CD4-positive, alpha-beta memory T cell (primary cell): ENCODE measurements at places on chromosomes 11 and 22.

DNA sequence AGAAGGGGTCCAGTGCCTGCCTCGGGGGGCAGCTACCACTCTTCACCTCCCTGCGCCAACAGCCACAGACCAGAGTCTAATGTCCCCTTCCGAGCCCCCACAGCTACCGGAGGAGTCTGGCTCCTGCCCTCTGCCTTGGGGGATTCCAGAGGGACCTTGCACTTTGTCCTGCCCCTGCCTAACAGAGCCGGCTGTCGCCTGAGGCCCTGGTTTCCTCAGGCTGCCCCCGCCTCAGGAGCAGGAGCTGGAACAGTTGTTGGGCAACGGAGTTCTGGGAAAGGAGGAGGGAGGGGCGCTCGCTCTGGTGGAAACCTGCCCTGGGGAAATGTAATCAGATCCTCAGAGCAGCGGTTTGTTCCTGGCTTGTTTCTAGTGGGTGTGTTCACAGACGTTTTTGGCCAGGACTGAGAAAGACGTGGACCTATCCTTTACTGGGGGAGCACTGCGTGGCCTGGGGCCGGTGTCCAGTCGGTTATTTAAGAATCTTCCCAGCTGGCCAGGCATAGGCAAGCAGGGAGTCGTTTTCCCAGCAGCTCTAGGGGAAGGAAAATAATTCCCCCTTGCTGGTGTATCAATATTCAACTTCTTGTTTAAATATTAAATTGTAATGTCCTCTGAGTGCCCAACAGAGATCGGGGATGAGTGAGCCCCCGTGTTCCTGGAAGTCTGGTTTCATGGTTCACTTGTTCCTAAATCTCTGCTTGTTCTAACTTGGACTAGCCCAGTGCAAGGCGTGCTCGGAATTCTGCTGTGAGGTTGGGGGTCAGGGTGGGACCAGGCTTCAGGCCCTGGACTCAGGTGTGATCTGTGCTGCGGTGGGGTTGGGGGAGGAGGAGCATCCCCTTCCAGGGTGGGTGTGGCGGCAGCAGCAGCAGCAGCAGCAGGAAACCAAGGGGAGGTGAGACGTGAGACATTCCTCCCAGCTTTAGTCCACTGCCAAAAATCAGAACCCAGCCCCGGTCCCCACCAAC, 32.1 kb downstream of the A4GALT start:
- no peak overlapping the region for H3K27ac ChIP-seq
- H3K4me1 ChIP-seq, result no peaks in the 10 kb centered on the region
- H3K4me3 ChIP-seq, result no peak overlapping the region
- H3K36me3 ChIP-seq, result no peaks in the 10 kb centered on the region
- no peak for DNase-seq

DNA sequence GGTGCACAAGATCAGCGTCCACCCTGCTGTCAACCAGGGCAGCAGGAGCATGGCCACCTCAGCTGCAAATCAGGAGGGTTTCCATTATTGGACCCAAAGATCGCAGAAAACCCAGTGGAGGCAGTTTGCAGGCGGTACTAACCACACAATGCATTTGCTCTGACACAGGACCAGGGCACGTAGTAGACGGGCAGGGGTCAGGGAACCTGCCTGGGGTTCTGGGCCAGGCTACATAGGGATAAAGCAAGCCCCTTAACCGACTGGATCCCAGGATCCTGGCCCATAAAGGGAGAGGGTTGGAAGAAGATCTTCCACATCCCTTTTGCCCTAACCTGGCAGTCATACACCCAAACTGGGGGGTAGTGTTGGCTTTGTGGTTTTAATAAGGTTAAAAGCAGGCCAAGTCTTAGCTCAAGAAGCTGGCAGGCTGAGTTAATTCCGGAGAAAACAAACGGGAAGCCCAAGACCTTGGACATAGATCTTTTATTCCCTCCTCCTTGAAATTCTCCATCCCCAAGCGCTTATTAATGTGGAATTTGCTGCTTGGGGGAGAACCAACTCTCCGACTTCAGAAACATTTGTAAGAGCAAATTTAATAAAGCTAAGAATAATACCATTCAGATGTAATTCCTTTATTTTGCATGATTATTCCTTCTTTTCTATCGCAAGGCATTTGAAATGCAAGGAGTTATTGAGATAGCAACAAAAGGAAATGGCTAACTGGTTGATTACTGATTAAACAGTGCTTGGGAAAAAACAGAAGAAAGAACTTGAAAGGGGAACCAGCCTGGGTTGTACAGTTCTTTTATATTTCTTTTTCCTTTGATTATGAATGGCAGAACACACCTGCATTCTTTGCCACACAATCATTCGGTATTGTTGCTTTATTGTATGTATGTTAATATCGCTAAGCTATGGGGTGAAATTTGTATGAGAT, 6.3 kb upstream of the ARHGAP8 start:
- no peak overlapping the region for H3K27ac ChIP-seq
- DNase-seq, result no peak
- no peaks in the 10 kb centered on the region for H3K4me1 ChIP-seq
- no peaks in the 10 kb centered on the region for H3K36me3 ChIP-seq
- no peak overlapping the region for H3K4me3 ChIP-seq

DNA sequence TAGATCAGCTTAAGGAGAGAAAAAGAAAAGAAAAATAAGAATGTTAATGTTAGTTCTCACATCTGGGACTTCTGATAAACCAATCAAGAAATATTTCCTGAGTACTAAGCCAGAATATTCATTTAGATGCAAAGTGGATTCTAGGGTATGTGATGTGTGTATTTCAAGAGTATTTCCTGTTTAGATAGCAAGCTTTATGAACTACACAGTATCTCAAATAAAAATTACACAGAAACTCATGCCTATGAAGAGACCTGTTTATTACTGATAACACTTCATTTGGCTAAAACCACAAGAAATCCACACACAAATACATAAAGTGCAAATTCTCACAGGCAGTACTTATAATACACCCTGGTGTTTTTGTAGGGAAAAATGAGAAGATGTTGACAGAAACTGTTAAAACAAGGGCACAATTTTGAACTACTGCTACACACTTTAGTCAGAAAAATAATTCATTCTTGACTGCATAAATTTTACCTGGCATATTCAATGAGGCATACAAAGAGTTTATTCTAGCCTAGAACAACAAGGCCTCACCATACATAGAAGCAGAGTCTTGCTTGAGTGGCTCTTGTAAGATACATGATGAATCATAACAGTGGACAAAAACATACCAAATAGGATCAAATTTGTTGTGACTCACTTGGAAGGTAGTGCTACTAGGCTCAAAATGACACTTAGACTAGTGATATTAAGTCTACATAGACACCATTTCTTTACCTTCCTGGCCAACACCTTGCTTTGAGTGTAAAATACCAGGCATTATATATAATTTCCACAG, 18.8 kb upstream of the P4HA3 start:
- no peak for DNase-seq
- H3K4me3 ChIP-seq, result no peak overlapping the region
- H3K27me3 ChIP-seq, result no peaks in the 10 kb centered on the region
- H3K4me1 ChIP-seq, result no peaks in the 10 kb centered on the region
- no peaks in the 10 kb centered on the region for H3K36me3 ChIP-seq

GRCh38 chr11:19890308-19890707, 177.7 kb downstream of the NAV2 start:
- H3K4me3 ChIP-seq, result no peak overlapping the region
- H3K36me3 ChIP-seq, result no peaks in the 10 kb centered on the region
- no peaks in the 10 kb centered on the region for H3K4me1 ChIP-seq
- no peaks in the 10 kb centered on the region for H3K27me3 ChIP-seq

DNA sequence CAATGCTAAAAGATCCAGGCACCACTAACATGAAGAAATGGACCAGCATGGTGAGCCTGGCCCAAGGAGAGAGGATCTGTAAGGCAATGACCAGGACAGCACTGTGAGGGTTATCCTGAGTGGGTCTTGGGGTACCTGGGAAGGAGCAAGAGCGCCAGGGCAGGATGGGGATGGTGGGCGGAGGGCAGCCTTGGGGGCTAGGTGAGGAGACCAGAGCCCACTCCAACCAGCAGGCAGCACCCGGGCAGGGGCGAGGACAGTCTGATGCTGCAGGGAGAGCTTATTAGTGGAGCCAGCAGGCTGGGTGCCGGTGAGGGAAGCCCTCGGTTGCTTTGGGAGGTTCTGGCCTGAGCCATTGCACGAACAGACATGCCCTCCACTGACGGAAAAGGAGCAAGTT, 10.7 kb upstream of the NAP1L4 start:
- H3K27ac ChIP-seq, result no peak overlapping the region
- H3K4me3 ChIP-seq, result no peak overlapping the region
- no peak for DNase-seq

GRCh38 chr11:47417712-47418111, 8.5 kb downstream of the PSMC3 start:
- no peak for DNase-seq
- H3K4me3 ChIP-seq, result no peak overlapping the region
- H3K27me3 ChIP-seq, result no peaks in the 10 kb centered on the region
- peaks cover 49% of the 10 kb centered on the region for H3K36me3 ChIP-seq
- H3K4me1 ChIP-seq, result no peaks in the 10 kb centered on the region

DNA sequence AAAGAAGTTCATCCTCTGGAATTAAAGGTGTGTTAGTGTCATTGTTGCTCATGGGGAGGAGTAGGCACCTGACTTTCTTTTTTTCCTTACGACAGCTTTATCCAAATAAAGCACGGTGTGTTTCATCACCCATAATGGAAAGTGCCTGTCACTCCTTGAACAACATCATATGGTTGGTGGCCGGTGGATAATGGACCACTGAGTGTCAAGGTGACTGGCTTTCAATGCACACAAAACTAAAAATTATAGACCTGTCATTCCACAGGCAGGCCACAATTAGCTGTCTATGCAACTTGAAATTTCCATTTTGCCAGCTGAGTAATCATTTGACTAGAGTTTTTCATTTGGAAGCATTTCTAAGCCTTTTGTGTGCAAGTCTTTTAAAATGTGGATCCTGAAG, 45.0 kb upstream of the MPPED2 start:
- no peak overlapping the region for H3K27ac ChIP-seq
- no peak overlapping the region for H3K4me3 ChIP-seq
- no peaks in the 10 kb centered on the region for H3K4me1 ChIP-seq

GRCh38 chr22:38139901-38140300, 29.4 kb upstream of the BAIAP2L2 start:
- H3K4me3 ChIP-seq, result no peak overlapping the region
- peaks cover 6% of the 10 kb centered on the region for H3K36me3 ChIP-seq
- no peak for DNase-seq
- no peak overlapping the region for H3K27ac ChIP-seq

GRCh38 chr22:20799449-20799848, 25.5 kb downstream of the SERPIND1 start:
- H3K27me3 ChIP-seq, result no peaks in the 10 kb centered on the region
- H3K36me3 ChIP-seq, result peaks cover 79% of the 10 kb centered on the region
- H3K27ac ChIP-seq, result no peak overlapping the region
- no peak for DNase-seq
- no peaks in the 10 kb centered on the region for H3K4me1 ChIP-seq

- H3K27me3 ChIP-seq, result no peaks in the 10 kb centered on the region
- H3K36me3 ChIP-seq, result peaks cover 13% of the 10 kb centered on the region
- no peaks in the 10 kb centered on the region for H3K4me1 ChIP-seq
- DNase-seq, result no peak
- H3K4me3 ChIP-seq, result no peak overlapping the region
- no peak overlapping the region for H3K27ac ChIP-seq
These were observed 46.1 kb downstream of the PHF21A start for GRCh38 chr11:46075168-46075567.

- H3K36me3 ChIP-seq, result no peaks in the 10 kb centered on the region
- no peak for DNase-seq
- H3K4me1 ChIP-seq, result no peaks in the 10 kb centered on the region
These were observed 56.4 kb upstream of the NNMT start for GRCh38 chr11:114239753-114240161.

GRCh38 chr11:111788051-111788450, 21.9 kb upstream of the PPP2R1B start:
- no peak overlapping the region for H3K4me3 ChIP-seq
- no peaks in the 10 kb centered on the region for H3K4me1 ChIP-seq
- H3K27ac ChIP-seq, result no peak overlapping the region
- DNase-seq, result no peak
- peaks cover 12% of the 10 kb centered on the region for H3K36me3 ChIP-seq
- no peaks in the 10 kb centered on the region for H3K27me3 ChIP-seq

- peaks cover 17% of the 10 kb centered on the region for H3K27me3 ChIP-seq
- H3K4me1 ChIP-seq, result peaks cover 15% of the 10 kb centered on the region
- peak; percentile 38 for DNase-seq
- H3K4me3 ChIP-seq, result peak overlapping the region; percentile 61
These were observed 669 bp downstream of the MICAL3 start for GRCh38 chr22:18023509-18024275.

DNA sequence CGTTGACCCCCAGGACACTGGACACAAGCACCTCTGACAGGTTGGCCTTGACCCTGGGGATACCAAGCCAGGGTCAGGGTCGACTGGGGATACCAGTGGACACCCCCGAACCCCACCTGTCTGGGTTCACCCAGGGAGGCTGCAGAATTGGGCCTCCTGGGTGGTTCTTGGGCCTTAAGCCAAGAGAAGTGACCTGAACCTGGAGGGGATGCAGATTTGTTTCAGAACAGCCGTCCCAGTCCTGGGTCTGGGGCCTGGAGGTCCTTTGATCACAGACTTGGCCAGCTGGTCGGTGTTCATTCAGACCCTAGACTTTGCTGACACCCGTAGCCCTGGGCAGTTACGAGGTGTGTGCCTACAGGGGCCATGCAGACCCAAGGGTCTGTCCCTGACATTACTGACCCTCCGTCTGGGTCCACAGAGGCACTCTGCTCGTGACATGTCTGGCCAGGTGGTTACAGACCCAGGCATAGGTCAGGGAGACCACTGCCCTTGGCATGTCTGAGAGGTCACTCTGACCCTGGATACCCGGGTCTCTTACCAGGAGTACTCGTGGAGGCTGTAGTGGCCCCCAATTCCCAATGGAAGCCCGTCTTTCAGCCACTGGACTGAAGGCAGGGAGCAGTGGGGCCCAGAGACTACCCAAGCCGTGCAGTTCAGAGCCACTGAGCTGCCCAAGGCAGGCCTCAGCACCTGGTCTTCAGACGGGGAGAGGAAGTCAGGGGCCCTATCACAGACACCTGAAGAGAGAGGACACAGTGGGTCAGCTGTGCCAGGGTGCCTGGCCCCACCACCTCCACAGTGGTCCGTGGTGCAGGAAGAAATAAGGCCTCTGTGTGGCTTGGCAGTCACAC, 6.4 kb downstream of the SIGIRR start:
- no peak overlapping the region for H3K4me3 ChIP-seq
- no peak for DNase-seq
- peak overlapping the region; percentile 59 for H3K27ac ChIP-seq
- H3K36me3 ChIP-seq, result peaks cover 11% of the 10 kb centered on the region

DNA sequence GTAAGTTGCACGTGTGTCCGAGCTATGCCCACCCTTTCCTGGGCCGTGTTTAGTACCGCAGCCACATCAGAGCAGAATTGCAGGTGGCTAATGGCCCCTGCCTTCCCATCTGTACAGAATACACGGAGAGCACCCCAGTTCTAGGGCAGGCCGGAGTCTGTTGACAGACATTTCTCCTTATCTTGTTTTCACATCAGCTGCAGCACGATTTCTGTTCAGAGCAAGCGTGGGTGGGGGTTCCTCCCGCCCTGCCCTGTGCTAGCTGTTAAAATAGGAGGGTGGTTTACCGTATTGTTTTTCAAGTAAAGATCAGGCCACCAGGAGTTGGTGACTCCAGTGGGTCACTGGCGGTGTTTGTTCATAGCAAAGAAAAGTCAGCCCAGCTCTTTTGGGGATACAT, 41.1 kb downstream of the UBASH3B start:
- H3K36me3 ChIP-seq, result no peaks in the 10 kb centered on the region
- H3K27ac ChIP-seq, result peak overlapping the region; percentile 64
- H3K4me3 ChIP-seq, result no peak overlapping the region
- peak; percentile 78 for DNase-seq
- H3K4me1 ChIP-seq, result peaks cover 95% of the 10 kb centered on the region
- H3K27me3 ChIP-seq, result no peaks in the 10 kb centered on the region

GRCh38 chr11:96191752-96192151, 151.2 kb downstream of the MAML2 start:
- no peak overlapping the region for H3K4me3 ChIP-seq
- no peak for DNase-seq
- H3K27me3 ChIP-seq, result no peaks in the 10 kb centered on the region
- no peak overlapping the region for H3K27ac ChIP-seq
